PC-9 (cell line): ENCODE measurements at places on chromosomes 6 and 20. TPM values are rescaled to one million over a fixed set of nuclear protein-coding genes. Genes with fewer than 3 reads are reported as not detected.

DNA sequence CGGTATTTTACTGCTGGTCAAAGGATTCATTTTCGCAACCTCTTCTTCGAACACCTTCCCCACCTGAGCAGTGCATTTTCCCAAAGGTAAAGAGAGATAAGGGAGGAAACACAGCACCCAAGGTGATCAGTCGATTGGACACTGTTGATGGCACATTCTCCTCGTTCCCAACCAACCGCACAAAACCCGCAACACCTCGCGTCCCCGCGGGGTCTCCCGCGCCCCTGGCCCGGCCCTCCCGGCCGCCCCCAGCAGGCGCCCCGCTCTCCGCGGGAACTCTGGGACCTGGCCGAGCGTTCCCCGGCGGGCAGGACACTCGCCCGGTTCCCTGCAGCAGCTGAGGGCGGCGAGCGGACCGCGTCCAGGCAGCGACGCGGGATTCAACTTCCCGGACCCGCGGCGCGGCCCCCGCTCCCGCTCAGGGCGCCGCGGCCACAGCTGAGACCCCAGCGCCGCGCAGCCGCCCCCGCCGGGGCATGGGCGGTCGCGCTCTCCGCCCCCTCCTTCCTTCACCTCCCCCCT is 506 bp downstream of the RGS17 start:
- no peaks in the 10 kb centered on the region for H3K36me3 ChIP-seq
- peak overlapping the region; percentile 78 for H3K4me3 ChIP-seq
- no peak overlapping the region for H3K27ac ChIP-seq
- no peak for DNase-seq
- no peaks in the 10 kb centered on the region for H3K27me3 ChIP-seq

DNA sequence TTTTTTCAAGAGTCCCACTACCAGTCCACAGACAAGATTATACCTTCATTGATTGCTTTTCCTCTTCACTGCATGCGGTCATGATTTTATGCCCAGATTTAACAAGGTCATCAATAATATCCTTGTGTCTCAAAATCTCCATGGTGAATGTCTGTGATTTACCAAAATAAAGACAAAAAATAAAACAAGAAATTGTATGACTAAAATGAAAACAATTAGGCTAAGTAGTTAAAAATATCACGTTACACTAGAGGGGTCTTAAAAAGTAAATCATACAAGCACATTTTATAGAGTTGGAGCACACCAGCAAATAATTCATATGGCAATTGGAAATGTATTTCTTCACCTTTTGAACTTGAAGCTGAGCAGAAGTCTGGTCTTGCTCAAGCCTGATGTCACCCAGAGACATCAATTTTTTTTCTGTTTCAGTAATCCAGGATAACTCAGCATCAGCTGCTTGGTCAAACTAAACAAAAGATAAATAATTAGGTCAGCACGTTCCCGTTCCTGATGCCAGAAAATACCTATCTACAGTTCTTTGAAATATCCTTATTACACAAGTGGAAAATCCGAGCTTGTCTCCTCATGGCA is 125.4 kb downstream of the DST start:
- no peak overlapping the region for H3K27ac ChIP-seq
- DNase-seq, result no peak
- H3K4me3 ChIP-seq, result no peak overlapping the region
- H3K36me3 ChIP-seq, result peaks cover 13% of the 10 kb centered on the region; the same call in 1 of the 2 replicates

Gene CNKSR3
- total RNA-seq, result 3.4 and 4.7 TPM in 2 replicates

- peaks cover 46% of the 10 kb centered on the region for H3K27me3 ChIP-seq
- DNase-seq, result no peak
- no peaks in the 10 kb centered on the region for H3K36me3 ChIP-seq
Measured at GRCh38 chr6:170022827-170023619, 267.9 kb downstream of the DLL1 start.

- H3K27ac ChIP-seq, result no peak overlapping the region
- H3K36me3 ChIP-seq, result peaks cover 28% of the 10 kb centered on the region; the same call in 1 of the 2 replicates
- H3K4me1 ChIP-seq, result no peaks in the 10 kb centered on the region
- no peak for DNase-seq
Measured at GRCh38 chr20:31747640-31748039, 8.6 kb downstream of the TPX2 start.

DNA sequence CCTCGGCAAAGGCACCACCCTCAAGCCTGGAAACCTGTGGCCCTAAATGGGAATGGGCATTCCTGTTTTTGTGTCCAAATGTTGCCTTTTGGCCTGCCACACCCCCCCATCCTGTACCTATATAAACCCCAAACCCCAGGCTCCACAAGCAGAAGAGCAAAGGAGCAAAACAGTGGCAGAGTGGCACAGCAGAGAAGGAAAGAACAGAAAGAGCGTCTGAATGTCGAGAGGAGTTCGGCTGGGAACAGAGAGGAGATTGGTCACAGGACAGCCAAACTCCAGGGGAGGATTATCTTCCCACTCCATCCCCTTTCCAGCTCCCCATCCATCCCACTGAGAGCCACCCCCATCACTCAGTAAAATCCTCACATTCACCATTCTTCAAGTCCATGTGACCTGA is 58.0 kb upstream of the PREP start:
- H3K36me3 ChIP-seq, result no peaks in the 10 kb centered on the region
- H3K4me1 ChIP-seq, result peaks cover 12% of the 10 kb centered on the region
- no peaks in the 10 kb centered on the region for H3K27me3 ChIP-seq
- H3K27ac ChIP-seq, result no peak overlapping the region
- H3K4me3 ChIP-seq, result no peak overlapping the region

DNA sequence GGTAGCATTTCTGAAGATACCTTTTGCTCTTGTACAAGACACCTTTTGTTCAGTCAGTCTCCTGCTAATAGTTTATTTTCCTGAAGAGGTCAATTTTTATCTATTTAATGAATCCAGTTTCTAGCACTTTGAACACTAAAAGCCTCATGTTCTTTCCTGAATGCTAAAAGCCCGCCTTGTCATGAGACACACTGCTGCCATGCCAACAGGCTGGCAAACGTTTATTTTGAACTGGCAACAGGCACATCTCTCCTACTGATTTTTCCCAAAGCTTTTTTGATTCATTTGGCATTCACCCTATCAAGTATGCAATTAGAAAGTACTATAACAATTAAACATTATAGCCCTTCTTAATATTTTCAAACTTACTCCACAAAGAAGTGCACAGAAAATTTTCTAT is 421.2 kb upstream of the EYS start:
- no peaks in the 10 kb centered on the region for H3K4me1 ChIP-seq
- no peak overlapping the region for H3K27ac ChIP-seq
- DNase-seq, result no peak
- H3K4me3 ChIP-seq, result no peak overlapping the region

GRCh38 chr20:60857708-60858107 is 394.4 kb upstream of the CDH4 start:
- H3K36me3 ChIP-seq, result no peaks in the 10 kb centered on the region
- H3K27me3 ChIP-seq, result 0 out of 2 replicates have a peak, but pooled peaks cover 4% of the 10 kb centered on the region
- H3K4me3 ChIP-seq, result no peak overlapping the region
- DNase-seq, result no peak
- no peak overlapping the region for H3K27ac ChIP-seq

- no peak overlapping the region for H3K27ac ChIP-seq
- DNase-seq, result no peak
- H3K36me3 ChIP-seq, result no peaks in the 10 kb centered on the region
Measured at GRCh38 chr6:100671740-100672139, 207.0 kb upstream of the SIM1 start.

- H3K4me3 ChIP-seq, result no peak overlapping the region
- no peaks in the 10 kb centered on the region for H3K4me1 ChIP-seq
- no peak for DNase-seq
- 0 out of 2 replicates have a peak, but pooled peaks cover 15% of the 10 kb centered on the region for H3K27me3 ChIP-seq
Measured at GRCh38 chr20:53001498-53002301, 29.5 kb downstream of the TSHZ2 start.

DNA sequence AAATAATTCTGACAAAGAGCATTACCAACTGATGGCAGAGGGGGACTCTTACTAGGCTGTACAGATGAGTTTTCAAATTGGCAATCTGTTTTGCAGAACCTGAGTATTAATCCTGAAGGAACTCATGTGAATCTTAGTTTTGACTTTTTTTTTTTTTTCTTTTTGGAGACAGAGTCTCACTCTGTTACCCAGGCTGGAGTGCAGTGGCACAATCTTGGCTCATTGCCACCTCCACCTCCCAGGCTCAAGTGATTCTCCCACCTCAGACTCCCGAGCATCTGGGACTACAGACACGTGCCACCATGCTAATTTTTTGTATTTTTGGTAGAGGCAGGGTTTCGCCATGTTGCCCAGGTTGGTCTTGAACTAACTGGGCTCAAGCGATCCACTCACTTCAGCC is 49.3 kb downstream of the KCTD20 start:
- DNase-seq, result no peak
- H3K4me3 ChIP-seq, result no peak overlapping the region
- H3K27ac ChIP-seq, result no peak overlapping the region

DNA sequence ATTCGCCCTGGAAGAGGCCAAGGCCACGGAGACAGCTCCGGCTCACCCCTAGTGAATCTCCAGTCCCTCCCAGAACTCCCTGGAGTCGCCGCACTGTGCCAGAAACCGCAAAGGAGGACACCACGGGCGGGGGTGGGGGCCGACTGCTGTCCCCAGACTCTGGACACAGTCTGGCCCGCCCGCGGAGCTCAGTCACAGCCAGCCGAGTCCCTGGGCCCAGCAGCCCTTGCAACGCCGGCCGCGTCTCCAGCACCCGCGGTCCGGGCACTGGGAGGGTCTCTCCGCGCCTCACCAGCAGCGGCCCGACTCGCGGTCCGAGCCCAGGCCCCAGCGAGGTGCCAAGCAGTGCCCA is 518 bp downstream of the PEX6 start:
- peak overlapping the region; percentile 30; the same call in 1 of the 2 replicates for H3K27ac ChIP-seq
- no peaks in the 10 kb centered on the region for H3K27me3 ChIP-seq
- no peak for DNase-seq
- 0 out of 2 replicates have a peak, but pooled peaks cover 6% of the 10 kb centered on the region for H3K36me3 ChIP-seq

Gene RSPH9
- total RNA-seq, result not detected in 2 replicates

Gene TSHZ2
- total RNA-seq, result not detected in 2 replicates

DNA sequence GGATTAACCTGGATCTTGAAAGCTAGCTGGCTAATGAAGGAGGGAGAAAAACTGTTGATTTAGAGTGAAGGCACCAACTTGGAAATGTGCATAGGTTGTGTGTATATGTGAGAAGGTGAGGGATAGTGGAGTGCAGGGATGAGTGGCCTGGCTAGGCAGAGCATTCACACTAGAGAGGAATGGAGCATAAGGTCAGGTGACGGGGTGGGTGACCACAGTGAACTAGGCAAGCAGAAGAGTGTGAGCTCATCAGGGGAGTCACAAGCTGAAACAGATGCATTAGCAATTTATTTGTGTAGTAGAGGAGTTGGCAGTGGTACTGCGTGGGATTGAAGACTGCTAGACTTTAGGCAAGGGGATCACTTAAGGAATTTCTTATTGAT is 10.5 kb downstream of the ANKRD66 start:
- no peak for DNase-seq
- no peaks in the 10 kb centered on the region for H3K27me3 ChIP-seq
- H3K4me1 ChIP-seq, result peaks cover 9% of the 10 kb centered on the region; the same call in 1 of the 2 replicates
- H3K36me3 ChIP-seq, result no peaks in the 10 kb centered on the region
- H3K4me3 ChIP-seq, result no peak overlapping the region
- H3K27ac ChIP-seq, result no peak overlapping the region

- no peaks in the 10 kb centered on the region for H3K36me3 ChIP-seq
- H3K4me3 ChIP-seq, result no peak overlapping the region
- H3K4me1 ChIP-seq, result no peaks in the 10 kb centered on the region
- no peaks in the 10 kb centered on the region for H3K27me3 ChIP-seq
- no peak for DNase-seq
- H3K27ac ChIP-seq, result no peak overlapping the region
Measured at GRCh38 chr6:127864701-127865100, 36.2 kb downstream of the THEMIS start.

- DNase-seq, result no peak
- peaks cover 23% of the 10 kb centered on the region; the same call in 1 of the 2 replicates for H3K36me3 ChIP-seq
- H3K27ac ChIP-seq, result no peak overlapping the region
- no peaks in the 10 kb centered on the region for H3K4me1 ChIP-seq
Measured at GRCh38 chr6:167013067-167013466, 13.9 kb downstream of the CEP43 start.

DNA sequence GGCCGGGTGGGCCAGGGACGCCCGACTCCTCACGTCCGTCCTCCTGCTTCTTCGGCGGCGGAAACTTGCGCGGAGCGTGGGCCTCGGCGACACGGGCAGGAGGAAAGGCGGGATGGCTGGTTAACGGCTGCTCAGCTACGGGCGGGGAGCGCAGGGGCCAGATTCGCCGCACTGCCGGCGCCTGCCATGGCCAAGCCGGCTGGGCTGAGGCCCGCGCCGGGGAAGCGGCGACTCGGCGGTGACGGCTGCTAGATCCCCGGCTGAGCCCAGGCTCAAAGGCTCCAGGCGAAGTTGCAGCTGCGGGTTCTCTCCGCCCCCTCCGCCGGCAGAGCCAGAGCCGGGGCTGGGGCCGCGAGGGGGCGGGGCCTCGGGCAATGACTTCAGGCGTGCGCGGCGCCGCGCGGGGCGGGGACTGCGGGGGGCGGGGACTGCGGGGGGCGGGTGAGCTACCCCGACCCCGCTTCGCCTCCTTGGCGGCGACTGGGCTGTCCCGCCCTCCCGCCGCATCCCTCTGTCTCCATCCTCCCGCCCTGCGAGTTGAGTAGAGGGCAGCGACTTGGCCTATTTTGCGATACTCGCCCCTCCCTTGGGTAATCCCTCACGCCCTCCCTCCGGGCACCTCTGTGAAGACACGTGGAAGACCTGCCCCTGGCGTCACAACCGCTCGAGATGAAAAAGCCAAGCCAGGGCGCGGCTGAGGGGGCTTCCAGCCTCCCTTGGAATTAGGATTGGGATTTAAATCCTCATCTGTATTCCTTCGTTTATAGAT is at the start of gene CEP85L:
TSS of gene CEP85L (minus strand) at position 310 of the 769 bp plus-strand sequence. CDS start 322 bp downstream, outside the sequence.
- peak; percentile 82 for DNase-seq
- H3K27me3 ChIP-seq, result no peaks in the 10 kb centered on the region
- peak within 1 kb of the TSS; percentile 82 for H3K4me3 ChIP-seq
- H3K4me1 ChIP-seq, result peaks cover 23% of the 10 kb centered on the region
- no peaks in the 10 kb centered on the region for H3K36me3 ChIP-seq

GRCh38 chr20:35299780-35300179 is 7.6 kb upstream of the FAM83C start:
- H3K27ac ChIP-seq, result no peak overlapping the region
- no peaks in the 10 kb centered on the region for H3K27me3 ChIP-seq
- DNase-seq, result no peak
- peaks cover 34% of the 10 kb centered on the region for H3K4me1 ChIP-seq
- H3K36me3 ChIP-seq, result no peaks in the 10 kb centered on the region

GRCh38 chr6:107976155-107976783 is 18.3 kb upstream of the SEC63 start:
- peaks cover 13% of the 10 kb centered on the region for H3K4me1 ChIP-seq
- H3K27me3 ChIP-seq, result no peaks in the 10 kb centered on the region
- no peak overlapping the region for H3K4me3 ChIP-seq
- no peak for DNase-seq

Gene WDR46
- total RNA-seq, result 52.4 and 59.6 TPM in 2 replicates

Gene TAF11
- 26.7 and 27.2 TPM in 2 replicates for total RNA-seq

GRCh38 chr6:46097366-46097765 is 32.4 kb upstream of the ENPP4 start:
- H3K27me3 ChIP-seq, result no peaks in the 10 kb centered on the region
- DNase-seq, result no peak
- no peak overlapping the region for H3K4me3 ChIP-seq
- no peak overlapping the region for H3K27ac ChIP-seq
- H3K4me1 ChIP-seq, result no peaks in the 10 kb centered on the region

Gene PTCRA
- total RNA-seq, result not detected in 2 replicates
